Hair follicular keratinocyte (primary cell): ENCODE measurements at places on chromosomes 2 and 18. TPM values are rescaled to one million over a fixed set of nuclear protein-coding genes. Genes with fewer than 3 reads are reported as not detected.

Gene CD8B
- not detected in 2 replicates for total RNA-seq

Gene GALR1
- total RNA-seq: not detected in 2 replicates

Gene ZNF385B
- total RNA-seq: not detected in 2 replicates

Gene IL1A
- total RNA-seq: 305 and 483 TPM in 2 replicates

Gene RAB6C
- total RNA-seq: not detected in 2 replicates

Gene ACTG2
- total RNA-seq: 0.15 TPM in 1 of 2 replicates, not detected in the other

Gene PLCL1
- not detected in 2 replicates for total RNA-seq
